Calu3 (cell line): ENCODE measurements at places on chromosomes 12 and 14. TPM values are rescaled to one million over a fixed set of nuclear protein-coding genes. Genes with fewer than 3 reads are reported as not detected.

DNA sequence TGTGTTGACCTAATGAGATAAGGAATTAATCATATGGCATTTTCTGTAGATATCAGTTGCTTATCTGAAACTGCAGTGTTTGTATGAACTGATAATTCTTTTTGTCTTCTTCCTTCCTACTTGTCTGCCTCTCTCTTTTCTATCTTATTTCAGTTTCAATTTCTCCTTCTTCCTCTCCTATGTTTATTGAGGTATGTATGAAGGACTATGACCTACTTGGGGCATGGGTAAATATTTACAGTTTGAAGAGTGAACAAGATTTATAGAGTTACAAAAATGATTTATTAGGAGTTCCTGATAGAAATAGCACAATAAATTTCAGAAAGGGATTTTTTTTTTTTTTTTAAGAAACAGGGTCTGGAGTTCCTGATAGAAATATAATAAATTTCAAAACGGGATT, 88.7 kb upstream of the MUCL1 start:
- DNase-seq = no peak

DNA sequence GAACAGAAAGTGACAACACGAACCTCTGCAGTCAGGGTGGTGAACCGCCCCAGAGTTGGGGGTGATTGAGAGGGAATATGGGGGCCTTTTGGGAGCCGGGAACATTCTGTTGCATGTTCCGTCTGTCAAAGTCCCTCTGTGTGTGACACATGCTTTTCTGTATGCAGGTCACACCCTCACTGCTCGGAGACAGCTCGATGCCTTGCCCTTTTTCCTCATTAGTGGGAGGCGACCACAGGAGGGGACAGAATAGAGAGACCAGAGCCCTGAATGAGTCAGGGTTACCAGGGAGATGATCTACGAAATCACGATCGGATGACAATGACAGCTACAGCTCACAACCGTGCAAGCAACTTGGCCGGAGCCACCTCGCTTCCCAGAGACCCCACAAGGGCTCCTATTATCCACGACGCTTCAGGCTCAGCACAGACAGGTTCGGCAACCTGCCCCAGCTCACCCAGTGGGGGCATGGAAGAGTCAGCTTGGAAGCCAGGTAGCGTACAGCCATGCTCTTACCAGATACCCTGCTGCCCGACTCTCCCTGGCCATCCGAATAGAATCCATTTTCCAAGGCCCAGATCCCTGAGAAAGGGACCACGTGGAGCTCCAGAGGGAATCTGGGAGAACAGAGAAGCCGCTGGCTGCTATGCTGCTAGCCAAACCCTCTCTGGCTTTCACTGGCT, 38.8 kb downstream of the TESC start:
- DNase-seq = no peak

DNA sequence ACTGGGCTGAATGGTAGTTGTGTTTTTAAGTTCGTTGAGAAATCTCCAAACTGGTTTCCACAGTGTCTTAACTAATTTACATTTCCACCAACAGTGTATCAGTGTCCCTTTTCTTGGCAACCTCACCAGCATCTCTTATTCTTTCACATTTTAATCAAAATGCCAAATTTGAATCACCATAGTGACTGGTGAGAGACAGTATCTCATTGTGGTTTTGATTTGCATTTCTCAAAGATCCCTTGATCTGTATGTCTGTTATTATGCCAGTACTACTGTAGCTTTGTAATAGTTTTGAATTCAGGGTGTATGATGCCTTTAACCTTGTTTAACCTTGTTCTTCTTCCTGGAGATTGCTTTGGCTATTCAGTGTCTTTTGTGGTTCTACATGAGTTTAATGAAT, 2.2 kb upstream of the EIF2S3B start:
- no peak for DNase-seq

GRCh38 chr14:106586098-106586704, 1059.8 kb downstream of the TMEM121 start:
- DNase-seq = peak; percentile 54

GRCh38 chr12:54328595-54329337, 3.8 kb downstream of the COPZ1 start:
- no peak for DNase-seq

- no peak for DNase-seq
Observed at GRCh38 chr12:24879644-24880043, 69.3 kb downstream of the BCAT1 start.

DNA sequence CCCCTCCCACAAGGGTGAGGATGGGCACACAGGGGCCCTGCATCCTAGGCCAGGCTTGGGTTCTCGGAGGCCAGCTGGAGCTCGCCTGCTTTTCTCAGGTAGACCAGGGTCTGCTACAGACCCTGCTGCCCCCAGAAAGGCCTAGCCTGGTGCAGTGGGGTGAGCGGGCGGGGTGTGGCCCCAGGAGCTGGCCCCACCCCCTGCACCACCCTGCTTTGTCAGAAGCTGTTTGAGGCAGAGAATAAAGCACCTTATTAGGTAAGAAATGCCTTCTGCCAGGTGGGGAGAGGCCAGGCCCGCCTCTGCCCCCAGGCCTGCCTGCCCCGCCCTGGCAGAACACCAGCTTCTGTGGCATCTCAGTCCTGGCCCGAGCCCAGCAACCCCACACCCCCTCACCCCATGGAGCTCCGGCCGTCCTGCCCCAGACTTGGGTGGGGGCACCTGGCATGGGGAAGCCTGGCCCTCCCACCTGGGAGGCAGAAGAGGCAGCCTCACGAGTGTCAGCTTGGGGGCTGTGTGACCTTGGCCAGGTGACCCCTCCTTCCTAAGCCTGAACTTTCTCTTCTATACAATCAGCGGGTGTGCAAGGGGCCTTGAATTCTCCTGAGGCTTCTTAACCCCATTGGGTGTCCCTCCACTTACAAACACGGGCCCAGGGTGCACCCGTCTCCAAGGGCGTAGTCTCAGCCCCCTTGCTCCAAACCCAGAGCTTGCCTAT, 43.2 kb downstream of the KRT80 start:
- peak; percentile 94 for DNase-seq

DNA sequence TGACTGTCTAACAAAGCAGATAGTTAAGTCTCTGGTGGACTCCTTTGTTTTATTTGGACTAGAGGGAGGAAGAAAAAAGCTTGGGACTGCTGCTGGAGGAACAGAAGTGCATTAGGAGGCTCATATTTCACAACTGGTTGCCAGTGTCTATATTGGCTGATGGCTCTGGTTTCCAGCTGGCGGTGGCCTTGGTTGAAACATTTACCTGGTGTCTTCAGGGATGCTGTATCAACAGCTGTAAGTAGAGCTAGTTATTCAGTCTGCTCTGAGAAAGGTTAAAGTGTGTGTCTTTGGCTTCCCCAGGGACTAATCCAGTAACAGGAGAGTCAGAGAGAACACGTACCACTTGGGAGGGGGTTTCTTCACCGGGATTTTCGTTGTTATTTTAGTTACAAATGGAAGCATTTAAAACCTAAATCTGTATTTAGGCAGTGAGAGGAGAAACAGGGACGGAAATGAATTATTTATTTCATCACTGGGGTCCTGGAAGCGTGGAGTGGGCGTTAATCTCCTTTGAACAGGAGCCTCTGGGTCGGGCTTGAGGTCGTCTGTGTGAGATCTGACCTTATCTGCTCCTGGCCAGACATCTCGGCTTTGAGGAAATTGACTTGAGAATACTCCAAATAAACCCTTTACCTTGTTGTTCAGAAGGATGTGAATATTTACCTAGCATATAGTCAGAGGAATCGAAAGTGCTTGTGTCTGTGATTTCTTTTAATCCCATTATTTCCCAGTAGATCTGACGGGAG, 149.9 kb downstream of the NRXN3 start:
- no peak for DNase-seq

- no peak for DNase-seq
Observed at GRCh38 chr14:75725481-75725880, 64.4 kb downstream of the TTLL5 start.

GRCh38 chr14:71362920-71363584, 455.8 kb downstream of the PCNX1 start:
- no peak for DNase-seq

GRCh38 chr14:95559203-95559602, 24.4 kb downstream of the GLRX5 start:
- no peak for DNase-seq

GRCh38 chr12:24955853-24956252, 7.0 kb upstream of the BCAT1 start:
- DNase-seq = no peak

The RCOR1 gene
- total RNA-seq = 27.2 and 28.6 TPM in 2 replicates

The ZNF641 gene
- 9.0 and 9.3 TPM in 2 replicates for total RNA-seq
